ENCODE measurements at places on chromosomes 5 and 9.

DNA sequence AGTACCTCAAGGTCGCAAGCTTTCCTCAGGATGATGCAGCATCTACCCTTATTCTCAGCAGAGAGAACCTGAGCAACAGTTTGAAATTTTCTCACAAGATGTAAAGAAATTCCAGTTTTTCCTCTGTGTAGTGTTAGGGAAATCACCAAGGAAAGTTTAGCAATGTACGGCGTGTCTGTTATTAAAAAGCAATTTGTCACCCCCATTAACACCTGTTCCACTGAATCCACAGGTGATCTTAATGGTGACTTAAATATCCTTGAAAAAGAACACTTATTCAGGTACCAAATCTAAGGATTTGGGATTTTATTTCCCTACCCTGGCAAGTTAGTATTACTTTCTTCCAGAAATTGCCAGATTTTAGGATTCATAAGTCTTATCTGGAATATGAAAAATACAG, 77.9 kb upstream of the ATP10B start:
- no peak for DNase-seq

DNA sequence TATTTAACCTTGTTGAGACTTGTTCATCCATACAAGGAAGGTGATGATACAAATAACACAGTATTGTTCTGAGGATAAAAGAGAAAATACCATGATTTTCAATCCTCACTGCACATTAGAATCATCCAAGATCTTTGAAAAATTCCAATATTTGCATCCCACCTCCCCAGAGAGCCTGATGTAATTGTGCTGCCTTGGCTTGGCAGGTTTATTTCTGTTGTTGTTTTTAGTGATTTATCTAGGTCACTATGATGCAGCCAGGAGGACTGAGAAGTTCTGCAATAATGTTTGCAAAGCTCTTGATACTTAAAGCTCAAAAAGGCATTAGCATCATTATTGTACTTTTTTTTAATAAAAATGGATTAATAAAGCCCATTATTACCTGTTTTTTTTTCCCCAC, 67.0 kb upstream of the NMUR2 start:
- DNase-seq: no peak

DNA sequence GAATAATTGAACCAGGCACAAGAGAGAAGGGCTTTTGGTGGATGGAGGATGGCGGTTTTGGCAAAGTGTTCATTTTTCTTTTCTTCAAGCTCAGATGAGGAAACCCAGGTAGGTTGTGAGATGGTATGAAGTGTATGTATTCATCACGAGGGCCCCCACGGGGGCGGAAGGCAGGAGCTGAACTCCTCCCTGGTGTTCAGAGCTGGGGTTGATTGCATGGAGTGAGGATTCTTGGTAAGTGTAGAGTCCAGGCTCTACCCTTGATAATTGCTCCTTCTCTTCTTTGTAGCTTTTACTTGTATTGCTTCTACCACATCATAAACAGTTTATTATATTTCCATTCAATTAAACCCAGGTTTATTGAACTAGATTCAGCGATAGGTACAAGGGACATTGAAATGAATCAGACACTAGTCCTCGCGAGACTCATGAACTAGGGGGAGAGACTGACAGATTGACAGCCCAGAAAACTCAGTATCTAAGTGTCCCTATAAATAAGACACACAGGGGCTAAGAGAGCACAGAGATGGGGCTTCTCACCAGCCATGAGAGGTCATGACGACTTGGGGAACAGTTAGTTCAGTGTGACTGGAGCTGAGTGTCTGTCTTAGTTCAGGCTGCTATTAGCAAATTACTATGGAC, 116.7 kb upstream of the KLF4 start:
- no peak for DNase-seq

GRCh38 chr9:12681620-12682019, 11.6 kb upstream of the TYRP1 start:
- DNase-seq: no peak

DNA sequence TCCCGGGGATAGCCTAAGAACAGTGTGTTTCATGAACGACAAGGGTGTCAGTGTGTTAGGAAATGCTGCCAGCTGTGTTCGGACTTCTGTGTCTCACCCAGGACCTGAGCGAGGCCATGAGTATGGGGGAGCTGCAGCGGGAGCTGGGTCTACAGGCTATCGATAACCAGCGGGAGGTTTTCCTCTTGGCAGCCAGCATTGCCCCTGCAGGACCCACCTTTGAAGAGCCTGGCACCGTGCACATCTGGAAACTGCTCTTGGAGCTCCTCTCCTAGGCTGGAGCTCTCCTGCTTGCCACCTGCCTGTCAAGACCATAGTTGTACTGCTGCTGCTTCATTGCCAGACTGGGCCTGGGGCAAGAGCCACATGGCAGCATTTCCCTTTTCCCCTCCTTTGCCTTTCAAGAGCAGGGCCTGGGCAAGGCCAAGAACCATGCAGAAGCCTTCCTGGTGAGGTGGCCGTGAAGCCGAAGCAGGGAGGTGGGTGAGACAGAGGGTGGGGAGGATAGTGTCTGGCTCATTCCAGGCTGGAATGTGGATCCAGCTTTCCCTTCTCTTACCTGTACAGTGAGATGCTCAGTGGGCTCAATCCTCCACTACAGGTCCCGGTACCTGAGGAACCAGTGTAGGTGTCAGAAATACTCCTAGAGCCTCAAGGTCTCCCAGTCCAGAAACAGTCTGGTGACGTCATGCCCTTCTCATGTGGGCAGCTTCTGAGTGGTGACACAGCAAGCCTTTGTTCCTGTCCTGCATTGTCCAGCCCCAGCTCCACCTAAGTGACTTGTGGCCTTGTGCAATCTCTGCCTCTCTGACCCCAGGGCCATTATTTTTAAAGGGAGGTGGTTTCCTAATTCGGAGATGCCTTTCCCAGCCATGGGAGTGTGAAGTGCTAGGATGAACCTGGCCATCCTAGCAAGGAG, 6.6 kb downstream of the ARL10 start:
- no peak for DNase-seq
